ENCODE measurements at places on chromosomes 1 and 21.

- DNase-seq, result no peak
These were observed 37.1 kb downstream of the STIL start for GRCh38 chr1:47276850-47277249.

- peak; percentile 91 for DNase-seq
These were observed 15.2 kb downstream of the BCAN start for GRCh38 chr1:156656806-156657740.

GRCh38 chr1:200265881-200266280 lies 144.0 kb downstream of the ZNF281 start:
- no peak for DNase-seq

GRCh38 chr1:247322442-247322841 lies 9.2 kb downstream of the ZNF496 start:
- DNase-seq, result no peak

DNA sequence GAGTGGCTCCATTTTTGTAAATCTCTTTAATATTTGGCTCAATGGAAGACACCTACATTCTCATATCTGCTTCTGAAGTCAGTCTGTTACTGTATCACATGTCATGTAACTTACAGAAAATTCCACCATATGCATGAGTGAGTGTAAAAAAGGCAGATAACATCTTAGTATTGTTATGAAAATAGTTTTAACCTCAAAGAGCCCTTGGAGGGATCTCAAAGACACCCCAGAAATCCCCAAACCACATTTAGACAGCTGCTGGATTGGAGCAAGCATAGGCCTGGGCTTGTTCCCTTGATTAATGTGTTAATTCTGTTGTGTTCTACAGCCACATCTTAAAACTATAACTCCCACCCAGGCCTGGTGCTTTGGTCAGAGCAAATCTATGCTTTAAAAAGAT lies 16.9 kb downstream of the MACO1 start:
- DNase-seq, result no peak

GRCh38 chr1:41674522-41674921 lies 190.0 kb upstream of the EDN2 start:
- DNase-seq, result no peak

- DNase-seq, result no peak
These were observed 25.9 kb upstream of the DDOST start for GRCh38 chr1:20686883-20687725.

GRCh38 chr1:171115280-171115897 lies 24.7 kb downstream of the FMO3 start:
- no peak for DNase-seq

- DNase-seq, result no peak
These were observed 132.1 kb downstream of the PRDM2 start for GRCh38 chr1:13832100-13832499.

DNA sequence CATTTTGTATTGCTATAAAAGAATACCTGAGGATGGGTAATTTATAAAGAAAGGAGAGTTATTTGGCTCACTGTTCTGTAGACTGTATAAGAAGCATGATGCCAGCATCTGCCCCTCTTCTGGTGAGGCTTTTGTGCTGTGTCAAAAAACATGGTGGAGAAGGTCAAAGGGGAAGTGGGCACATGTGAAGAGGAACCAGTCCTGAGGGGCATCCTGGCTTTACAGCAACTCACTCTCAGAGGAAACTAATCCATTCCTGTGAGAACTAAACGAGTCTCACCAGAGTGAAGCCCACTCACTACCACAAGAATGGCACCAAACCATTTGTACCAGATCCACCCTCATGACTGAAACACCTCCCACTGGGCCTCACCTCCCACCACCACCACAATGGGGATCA lies 18.8 kb upstream of the SELP start:
- DNase-seq, result no peak

- DNase-seq, result peak; percentile 66
These were observed 39.2 kb downstream of the UBE2G2 start for GRCh38 chr21:44762221-44763049.

DNA sequence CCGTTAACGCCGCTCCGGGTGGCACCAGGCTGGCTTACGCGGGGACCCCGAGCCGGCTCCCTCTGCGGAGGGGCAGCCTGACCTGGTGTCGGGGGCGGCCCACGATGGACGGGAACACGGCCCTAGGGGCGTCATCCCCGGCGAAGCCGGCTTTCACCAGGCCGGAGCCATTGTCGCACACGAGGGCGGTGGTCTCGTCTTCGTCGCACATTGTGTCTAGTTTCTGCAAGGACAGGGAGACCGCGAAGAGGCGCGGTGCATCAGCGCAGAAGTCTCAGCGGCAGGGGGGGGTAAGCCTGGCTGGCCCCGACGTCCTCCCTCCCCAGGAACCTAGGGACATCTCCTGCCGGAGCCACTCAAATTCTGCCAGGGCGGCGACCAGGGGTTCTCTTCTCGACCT lies 989 bp downstream of the ACTA1 start:
- no peak for DNase-seq

GRCh38 chr21:15051644-15052458 lies 12.9 kb downstream of the NRIP1 start:
- no peak for DNase-seq

- no peak for DNase-seq
These were observed 121.7 kb downstream of the DHRS3 start for GRCh38 chr1:12496154-12496961.

DNA sequence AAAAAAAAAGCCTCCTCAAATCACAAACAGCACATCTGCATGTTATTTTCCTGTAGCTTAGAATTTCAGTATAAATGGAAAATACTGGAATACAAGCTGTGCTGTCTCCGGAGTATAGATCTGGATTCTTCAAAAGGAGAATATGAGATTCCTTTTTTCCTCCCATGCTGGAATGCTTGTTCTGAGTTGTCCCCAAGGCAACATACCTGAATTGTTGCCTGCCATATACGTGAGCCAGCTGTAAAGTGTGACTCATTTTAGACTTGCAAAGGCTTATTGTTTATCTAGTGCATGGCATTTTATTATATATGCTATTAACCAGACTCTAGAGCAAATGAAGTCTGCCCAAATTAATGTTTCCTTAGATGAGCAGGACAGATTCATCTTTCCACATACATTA lies 95.0 kb upstream of the C1orf105 start:
- no peak for DNase-seq

DNA sequence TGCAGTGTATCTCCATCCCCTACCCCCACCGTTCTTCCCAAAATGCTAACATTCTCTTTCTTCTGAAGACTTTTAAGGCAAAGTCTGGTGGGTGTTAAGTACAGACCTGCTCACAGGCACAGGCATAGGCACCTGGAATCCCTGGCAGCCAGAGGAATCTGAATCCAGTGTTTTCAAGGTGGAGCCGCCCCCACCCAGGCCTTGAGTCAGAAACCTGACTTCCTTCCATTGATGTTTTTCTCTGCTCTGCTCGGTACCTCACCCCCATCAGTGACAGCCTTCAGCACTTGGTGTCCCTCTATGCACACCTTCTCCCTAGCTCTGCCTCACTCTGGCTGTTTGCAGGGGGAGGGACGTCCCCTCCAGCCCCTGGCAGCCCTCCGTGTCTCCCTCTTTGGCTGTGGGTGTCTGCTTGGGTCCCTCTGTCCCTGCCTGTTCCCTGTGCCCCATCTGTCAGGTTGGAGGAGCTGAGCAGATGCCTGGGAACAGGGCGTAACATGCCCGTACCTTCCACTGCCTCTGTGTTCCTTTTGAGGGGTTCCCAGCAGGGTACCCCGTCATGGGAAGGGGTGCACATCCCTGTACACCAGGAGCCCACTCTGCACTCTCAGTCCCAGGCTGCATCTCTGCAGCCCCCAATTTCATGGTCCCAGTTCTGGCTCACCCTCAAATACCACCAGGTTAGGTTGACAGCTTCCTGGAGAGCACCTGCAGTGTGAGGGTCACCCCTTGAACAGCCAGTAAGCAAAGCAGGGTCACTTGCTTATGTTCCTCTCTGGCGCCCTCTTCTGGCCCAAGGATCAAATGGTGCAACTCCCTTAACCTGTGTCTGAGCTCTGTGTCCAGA lies 6.7 kb downstream of the NCDN start:
- no peak for DNase-seq

DNA sequence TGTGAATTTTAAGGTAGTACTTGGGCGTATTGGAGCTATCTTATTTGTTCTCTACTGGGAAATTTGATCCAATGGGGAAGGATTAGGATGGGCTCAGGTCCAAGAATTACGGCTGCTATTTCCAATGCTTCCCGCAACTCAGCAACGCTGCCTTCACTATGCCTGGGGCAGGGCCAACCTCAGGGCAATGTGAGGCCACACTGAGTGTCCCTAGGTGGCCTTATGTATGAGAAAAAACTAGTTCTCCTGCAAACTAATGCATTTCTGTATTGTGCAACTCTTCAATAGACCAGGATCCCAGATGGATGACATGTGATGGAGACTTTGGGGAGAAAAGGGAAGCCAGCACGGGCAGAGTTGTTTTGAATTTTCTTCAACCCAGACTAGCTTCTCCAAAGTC lies 168.1 kb downstream of the DUSP10 start:
- DNase-seq, result no peak

Data from osteocyte (in vitro differentiated cells).